H9 (cell line): ENCODE measurements at places on chromosomes 5 and 9.
A peak's percentile ranks its signal among the peaks of the same experiment; 100 is the strongest.

- no peak overlapping the region for H3K27ac ChIP-seq
- no peaks in the 10 kb centered on the region for H3K4me1 ChIP-seq
- DNase-seq = peak; percentile 21
- no peak overlapping the region for H3K4me3 ChIP-seq
- no peaks in the 10 kb centered on the region for H3K27me3 ChIP-seq
These were observed 73.2 kb downstream of the WNK2 start for GRCh38 chr9:93256878-93257807.

DNA sequence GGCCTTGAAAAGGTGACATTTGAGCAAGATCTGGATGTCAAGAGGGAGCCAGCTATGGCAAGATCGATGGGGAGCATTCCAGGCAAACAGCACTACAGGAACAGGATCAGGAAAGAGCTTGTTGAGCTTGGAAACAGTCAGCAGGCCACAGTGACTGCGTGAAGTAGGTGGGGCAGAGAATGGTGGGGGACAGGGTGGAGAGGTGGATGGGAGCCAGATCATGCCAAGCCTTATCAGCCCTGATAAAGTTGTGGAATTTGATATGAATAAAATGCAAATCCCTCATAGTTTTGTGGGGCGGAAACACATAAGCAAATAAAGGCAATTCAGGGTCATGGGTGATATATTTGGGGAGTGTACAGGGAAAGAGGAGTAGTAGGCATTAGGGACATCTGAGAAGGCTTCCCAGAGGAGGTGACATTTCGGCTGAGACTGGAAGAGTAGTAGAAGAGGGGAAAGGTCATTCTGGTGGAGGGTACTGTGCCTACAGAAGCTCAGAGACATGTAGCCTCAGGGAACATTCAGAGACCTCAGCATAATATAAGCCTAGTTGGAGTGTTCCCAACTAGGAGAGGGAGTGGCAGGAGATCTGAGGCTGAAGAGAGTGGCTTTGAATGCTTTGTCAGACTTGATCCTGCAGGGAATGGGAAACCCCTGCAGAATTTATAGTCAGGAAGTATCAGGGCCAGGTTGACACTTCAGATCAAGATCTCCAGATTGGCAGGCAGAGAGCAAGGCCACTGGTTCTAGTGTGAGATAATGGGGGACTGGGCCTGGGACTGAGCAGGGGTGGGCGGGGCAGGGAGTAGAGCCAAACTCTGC, 9.7 kb upstream of the CYSTM1 start:
- no peak for DNase-seq
- H3K4me1 ChIP-seq = no peaks in the 10 kb centered on the region; the same call in 1 of the 2 replicates
- H3K27me3 ChIP-seq = no peaks in the 10 kb centered on the region
- H3K4me3 ChIP-seq = no peak overlapping the region

DNA sequence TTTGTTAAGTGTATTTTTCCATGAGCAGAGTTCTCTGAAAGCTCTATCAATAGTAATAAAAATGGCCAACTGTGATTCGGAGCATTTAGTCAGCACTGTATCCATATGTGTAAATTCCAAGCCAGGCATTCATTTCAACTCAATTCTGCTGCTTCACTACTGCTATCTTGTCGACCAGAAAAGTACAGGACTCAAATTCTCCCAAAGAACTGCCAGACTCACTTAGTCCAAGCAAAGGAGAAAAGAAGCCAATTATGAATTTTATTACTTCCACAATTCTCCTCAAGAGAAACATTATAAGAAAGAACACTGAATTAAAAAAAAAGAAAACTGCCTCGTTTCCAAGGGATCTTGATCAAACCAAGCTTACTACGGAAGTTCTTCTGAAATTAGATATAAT, 906.3 kb upstream of the DMAC1 start:
- no peak for DNase-seq
- H3K4me3 ChIP-seq = no peak overlapping the region
- H3K36me3 ChIP-seq = no peaks in the 10 kb centered on the region
- no peak overlapping the region for H3K27ac ChIP-seq
- H3K27me3 ChIP-seq = no peaks in the 10 kb centered on the region
- H3K4me1 ChIP-seq = no peaks in the 10 kb centered on the region; the same call in 1 of the 2 replicates

- no peak overlapping the region for H3K4me3 ChIP-seq
- H3K4me1 ChIP-seq = no peaks in the 10 kb centered on the region
- no peaks in the 10 kb centered on the region for H3K36me3 ChIP-seq
- no peak for DNase-seq
- no peak overlapping the region for H3K27ac ChIP-seq
These were observed 271.6 kb downstream of the RAB3C start for GRCh38 chr5:58854441-58854840.

GRCh38 chr5:126911986-126912385, 118.4 kb downstream of the MARCHF3 start:
- H3K27me3 ChIP-seq = no peaks in the 10 kb centered on the region
- H3K4me1 ChIP-seq = no peaks in the 10 kb centered on the region
- H3K4me3 ChIP-seq = no peak overlapping the region
- DNase-seq = no peak

DNA sequence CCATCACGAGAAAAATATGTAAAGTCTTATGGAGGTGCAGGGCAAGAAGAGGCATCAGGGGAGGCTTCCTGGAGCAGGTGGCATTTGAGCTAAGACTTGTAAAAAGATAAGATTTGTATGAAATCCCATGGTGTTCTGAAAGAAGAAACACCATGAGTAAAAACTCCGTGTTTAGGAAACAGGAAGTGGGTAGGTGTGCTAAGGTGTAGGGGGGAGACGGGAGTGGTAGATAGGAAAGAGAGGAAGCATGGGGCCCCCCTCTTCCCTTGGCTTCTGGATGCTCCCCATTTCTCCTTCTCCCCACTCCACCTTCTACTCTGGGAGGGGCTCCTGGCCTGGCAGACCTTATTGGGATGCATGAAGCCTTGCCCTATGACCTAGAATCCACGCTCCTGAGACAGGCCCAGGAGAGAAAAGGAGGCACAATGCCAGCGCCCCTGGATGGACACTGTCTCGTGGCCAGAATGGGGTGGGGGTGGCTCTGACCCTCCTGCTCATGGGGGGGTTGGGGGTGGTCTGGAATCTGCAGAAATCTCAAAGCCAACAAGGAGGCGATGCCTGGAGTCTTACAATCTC, 103.6 kb downstream of the GTF3C4 start:
- no peak overlapping the region for H3K4me3 ChIP-seq
- H3K4me1 ChIP-seq = no peaks in the 10 kb centered on the region
- H3K27ac ChIP-seq = no peak overlapping the region
- no peak for DNase-seq
- peaks cover 13% of the 10 kb centered on the region for H3K36me3 ChIP-seq

DNA sequence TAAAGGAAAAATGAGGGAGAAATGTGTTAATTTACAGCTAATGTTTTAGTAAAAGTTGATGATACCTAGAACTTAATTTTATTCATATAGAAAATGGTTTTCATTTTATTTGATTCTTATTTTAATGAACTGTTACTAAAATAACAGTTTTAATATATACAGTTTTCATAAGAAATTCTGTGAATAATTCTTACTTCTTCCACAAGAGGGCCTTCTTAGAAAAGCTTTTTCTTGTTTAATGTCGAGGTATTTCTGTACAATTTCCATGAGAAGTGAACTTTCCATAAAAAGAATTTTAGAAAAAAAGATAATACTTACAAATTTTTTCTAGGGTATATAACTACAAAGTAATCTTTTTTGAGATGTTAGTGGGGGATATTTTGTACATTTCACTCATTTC, 73.9 kb downstream of the KLF9 start:
- H3K4me1 ChIP-seq = no peaks in the 10 kb centered on the region
- DNase-seq = no peak
- no peak overlapping the region for H3K27ac ChIP-seq
- no peaks in the 10 kb centered on the region for H3K27me3 ChIP-seq
- H3K36me3 ChIP-seq = peaks cover 27% of the 10 kb centered on the region

DNA sequence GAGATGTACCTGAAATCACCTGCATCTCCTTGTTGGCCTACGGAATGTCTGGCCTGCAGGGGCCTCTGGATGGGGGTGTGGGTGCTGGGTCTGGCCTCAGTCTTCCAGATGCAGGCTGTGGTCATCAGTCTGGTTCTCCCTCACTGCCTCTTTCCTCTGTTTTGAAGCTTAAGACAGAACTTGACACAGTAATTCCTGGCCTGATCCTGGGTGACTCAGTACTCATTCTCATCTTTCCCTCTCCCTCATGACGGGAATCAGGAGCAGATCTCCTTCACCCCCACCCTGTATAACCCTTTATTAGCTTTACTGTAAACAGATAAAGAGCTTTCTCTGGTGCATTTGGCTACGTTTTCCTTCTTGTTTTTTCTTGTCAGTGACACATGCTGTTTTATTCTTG, 89.3 kb upstream of the ADAMTS16 start:
- H3K4me3 ChIP-seq = no peak overlapping the region
- H3K27me3 ChIP-seq = no peaks in the 10 kb centered on the region
- no peak overlapping the region for H3K27ac ChIP-seq
- no peaks in the 10 kb centered on the region for H3K36me3 ChIP-seq
- no peaks in the 10 kb centered on the region for H3K4me1 ChIP-seq

DNA sequence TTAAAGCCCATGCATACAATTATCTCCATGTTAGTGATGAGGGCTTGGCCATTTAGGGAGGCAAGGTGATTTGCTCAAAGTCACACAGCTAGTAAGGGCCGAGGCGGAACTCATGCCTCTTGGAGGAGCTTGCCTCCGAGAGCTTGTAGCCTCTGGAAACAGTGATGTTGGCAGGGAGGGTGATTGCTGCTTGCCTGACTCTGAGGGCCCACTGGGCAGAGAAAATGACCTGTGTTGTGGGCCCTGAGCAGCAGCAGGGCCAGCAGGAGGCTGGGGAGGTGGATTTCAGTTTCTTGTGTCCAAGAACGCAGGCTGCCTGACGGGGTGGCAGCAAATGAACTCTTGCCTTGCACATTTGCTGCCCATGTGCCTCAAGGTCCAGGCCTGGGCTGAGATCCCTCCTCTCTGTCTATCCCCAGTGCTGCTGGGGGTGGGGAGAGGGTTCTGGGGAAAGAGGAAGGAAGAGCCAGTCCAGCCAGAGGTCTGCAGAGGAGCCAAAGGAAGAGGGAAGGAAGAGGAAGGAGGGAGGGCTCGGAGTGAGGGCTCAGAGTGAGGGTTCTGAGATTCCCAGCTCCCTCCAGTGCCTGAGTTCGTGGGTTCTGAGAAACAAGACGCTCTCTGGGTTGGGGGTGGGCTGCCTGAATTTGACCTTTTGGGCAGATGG, 16.2 kb upstream of the PTGS1 start:
- no peaks in the 10 kb centered on the region for H3K27me3 ChIP-seq
- H3K36me3 ChIP-seq = no peaks in the 10 kb centered on the region
- H3K4me3 ChIP-seq = no peak overlapping the region
- no peaks in the 10 kb centered on the region for H3K4me1 ChIP-seq

DNA sequence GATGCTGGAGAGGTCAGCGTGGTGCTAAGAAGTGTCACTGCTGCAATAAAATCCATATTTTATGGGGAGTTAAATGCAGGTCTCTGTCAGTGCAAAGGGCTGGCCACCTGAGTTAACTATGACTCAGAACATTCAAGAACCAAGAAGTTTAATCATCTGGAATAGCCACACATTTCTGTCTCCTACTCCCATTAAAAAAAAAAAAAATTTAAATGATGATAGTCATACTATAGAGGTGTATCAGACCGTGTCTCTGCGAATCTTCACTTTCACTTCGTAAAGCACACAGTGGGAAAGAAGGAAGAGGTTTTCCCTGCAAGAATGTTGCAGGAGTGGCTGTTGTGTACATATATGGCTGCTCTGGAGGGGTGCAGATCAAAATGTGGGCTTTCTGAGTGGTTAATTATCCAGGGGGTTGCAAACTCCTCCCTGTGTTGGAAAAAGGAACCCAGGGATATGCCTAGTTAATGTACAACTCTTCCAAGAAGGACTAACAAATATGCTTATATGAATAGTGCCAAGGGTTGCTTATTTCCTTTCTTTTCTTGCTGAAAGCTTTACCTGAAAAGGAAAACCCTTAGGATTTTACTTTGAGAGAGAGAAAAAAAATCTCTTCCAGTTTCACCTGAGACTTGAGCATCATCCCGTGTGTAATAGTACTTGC, 1.5 kb downstream of the CDH6 start:
- peaks cover 23% of the 10 kb centered on the region for H3K27me3 ChIP-seq
- H3K4me3 ChIP-seq = peak overlapping the region; percentile 82
- no peak for DNase-seq
- no peaks in the 10 kb centered on the region for H3K36me3 ChIP-seq
- H3K4me1 ChIP-seq = no peaks in the 10 kb centered on the region; the same call in 1 of the 2 replicates
- no peak overlapping the region for H3K27ac ChIP-seq

DNA sequence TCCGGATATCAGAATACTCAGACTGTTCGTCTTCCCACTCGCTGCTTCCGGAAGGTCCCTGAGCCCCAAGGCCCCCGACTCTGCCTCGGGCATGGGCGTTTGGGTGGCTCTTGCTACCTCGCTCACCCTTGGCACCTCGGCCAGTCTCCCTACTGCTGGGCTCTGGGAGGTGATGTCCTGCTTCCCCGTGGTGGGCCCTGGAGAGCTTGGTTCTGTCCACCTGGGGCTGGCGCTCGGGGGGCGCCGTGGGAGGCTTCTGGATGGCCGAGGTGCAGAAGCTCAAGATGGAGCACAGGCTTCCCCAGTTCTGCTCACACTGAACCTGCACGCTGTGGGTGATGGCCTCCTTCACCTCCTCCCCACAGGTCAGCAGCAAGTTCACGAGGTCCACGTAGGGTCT, 10.4 kb downstream of the STC2 start:
- H3K27me3 ChIP-seq = no peaks in the 10 kb centered on the region
- H3K36me3 ChIP-seq = peaks cover 74% of the 10 kb centered on the region
- no peak overlapping the region for H3K4me3 ChIP-seq
- no peak overlapping the region for H3K27ac ChIP-seq
- DNase-seq = no peak

GRCh38 chr9:87283585-87283984, 214.1 kb upstream of the DAPK1 start:
- no peaks in the 10 kb centered on the region for H3K36me3 ChIP-seq
- H3K27me3 ChIP-seq = no peaks in the 10 kb centered on the region
- H3K4me3 ChIP-seq = no peak overlapping the region
- DNase-seq = no peak

GRCh38 chr5:169970339-169970738, 10.0 kb downstream of the INSYN2B start:
- H3K4me3 ChIP-seq = no peak overlapping the region
- no peak for DNase-seq
- H3K27ac ChIP-seq = no peak overlapping the region
- H3K36me3 ChIP-seq = no peaks in the 10 kb centered on the region

DNA sequence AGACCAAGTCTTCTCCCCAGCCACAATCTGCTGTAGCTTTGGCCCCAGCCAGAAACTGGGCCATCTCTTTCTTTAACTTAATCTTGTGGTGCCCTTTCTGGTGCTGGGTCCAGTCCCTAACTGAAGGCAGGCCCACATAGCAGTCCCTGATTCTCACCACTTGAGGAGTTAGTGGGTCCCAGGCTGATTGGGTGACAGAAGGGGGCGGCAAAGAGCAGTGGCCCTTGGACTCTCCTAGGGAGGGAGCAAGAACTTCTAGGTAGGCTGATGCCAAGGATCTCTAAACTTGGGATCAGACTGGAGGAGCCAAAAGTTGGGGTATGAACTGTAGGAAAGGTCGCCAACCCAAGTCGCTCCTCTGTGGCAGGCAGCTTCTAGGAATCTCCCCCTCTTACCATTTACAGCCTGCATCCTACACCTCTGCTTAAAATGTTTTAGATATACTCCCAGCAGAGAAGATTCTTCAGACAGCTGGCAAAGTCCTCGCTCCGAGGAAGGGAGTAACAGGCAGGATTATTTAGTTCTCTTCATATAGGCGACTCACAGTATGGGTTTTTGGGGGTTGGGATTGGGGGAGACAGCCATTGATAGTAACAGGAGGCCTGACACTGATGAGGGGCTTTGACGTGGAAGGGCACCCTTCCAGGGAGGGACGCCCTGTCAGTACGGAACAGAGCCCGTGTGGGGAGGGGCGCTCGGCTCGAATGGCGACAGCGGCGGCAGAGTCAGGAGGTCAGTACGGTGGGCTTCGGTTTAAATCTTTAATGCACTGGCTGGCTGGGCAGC, 2.0 kb upstream of the CCL27 start:
- no peak overlapping the region for H3K27ac ChIP-seq
- H3K4me1 ChIP-seq = no peaks in the 10 kb centered on the region
- DNase-seq = peak; percentile 94
- H3K4me3 ChIP-seq = peak overlapping the region; percentile 88
- H3K27me3 ChIP-seq = no peaks in the 10 kb centered on the region
- H3K36me3 ChIP-seq = peaks cover 20% of the 10 kb centered on the region; the same call in 2 of the 3 replicates
